NCI-H1092 (cell line): ENCODE measurements at places on chromosomes 3 and 15.

DNA sequence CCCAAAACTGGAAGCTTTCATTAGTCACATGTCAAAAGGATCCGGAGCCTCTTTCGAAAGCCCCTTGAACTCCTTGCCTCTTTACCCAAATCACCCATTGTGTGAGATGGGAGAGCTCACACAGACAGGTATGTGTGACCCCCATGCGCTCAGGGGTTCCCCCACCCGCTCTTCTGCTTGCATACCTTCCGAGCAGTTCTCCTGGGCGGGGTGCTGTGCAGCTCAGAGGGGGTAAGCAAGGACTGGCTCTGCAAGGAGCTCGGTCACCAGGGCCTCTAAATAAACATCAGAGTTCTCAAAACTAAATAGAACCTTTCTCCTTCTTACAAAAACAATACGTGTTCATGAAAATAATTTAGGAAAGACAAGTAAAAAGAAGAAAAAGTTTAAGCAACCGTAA lies 55.7 kb downstream of the PXYLP1 start:
- DNase-seq: no peak

- no peak for DNase-seq
Observed at GRCh38 chr3:46674031-46674845, 19.2 kb downstream of the ALS2CL start.

DNA sequence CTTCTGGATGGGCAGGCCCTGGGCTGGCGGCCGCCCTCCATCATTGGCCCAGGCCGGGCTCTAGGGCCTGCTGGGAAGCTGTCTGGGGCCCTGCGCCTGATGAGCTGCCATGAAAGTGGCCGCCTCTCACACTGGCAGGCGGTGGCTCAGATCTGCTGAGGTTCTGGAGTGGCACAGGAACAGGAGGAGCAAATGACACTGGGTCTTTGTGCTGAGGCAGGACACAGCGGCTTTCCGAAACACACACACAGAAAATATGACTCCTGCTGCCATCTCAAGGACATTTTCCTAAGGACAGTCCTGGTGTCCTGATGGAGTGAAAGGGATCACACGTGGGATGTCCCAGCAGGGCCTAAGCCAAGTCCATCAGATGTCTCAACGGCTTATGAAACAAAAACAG lies 103.5 kb downstream of the NUP210 start:
- DNase-seq: no peak

DNA sequence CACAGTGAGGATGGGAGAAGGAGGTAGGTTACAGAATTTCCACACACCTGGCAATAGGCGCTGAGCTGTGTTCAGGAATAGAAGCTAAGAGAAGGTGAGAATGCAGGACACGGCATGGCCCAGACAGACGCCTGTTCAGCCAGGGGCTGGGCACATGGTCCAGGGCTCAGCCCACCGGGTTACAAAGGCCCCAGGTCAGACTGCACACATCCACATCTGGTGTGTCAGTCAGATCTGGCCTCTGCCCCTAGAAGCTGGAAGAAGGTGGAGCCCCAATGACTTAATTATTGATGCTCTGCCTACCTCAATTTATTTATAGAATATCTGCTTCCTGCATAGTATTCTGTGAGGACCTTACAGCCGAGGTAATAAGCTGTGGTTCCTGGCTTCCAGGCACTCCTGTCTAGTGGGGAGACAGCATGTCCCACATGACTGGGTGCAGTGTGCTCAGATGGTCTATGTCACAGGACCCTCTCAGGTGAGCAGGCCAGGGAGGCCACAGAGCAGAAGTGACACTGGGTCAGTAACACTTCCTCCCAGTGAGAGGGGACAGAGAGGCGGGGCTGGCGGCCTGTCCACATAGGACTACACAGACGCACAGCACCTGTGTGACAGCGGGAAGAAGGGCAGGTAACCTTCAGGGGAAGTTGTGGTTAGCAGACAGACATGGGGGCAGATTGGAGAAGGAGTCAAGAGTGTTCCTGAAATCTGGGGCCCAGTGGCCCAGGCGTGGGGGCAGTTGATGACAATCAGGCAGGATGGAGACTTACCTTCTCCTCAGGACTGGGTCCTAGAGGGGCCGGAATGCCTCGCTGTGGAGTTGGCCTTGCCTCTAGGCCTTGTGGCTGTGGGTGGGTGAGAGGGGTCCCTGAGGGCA lies 38.6 kb upstream of the PLXNA1 start:
- DNase-seq: no peak

DNA sequence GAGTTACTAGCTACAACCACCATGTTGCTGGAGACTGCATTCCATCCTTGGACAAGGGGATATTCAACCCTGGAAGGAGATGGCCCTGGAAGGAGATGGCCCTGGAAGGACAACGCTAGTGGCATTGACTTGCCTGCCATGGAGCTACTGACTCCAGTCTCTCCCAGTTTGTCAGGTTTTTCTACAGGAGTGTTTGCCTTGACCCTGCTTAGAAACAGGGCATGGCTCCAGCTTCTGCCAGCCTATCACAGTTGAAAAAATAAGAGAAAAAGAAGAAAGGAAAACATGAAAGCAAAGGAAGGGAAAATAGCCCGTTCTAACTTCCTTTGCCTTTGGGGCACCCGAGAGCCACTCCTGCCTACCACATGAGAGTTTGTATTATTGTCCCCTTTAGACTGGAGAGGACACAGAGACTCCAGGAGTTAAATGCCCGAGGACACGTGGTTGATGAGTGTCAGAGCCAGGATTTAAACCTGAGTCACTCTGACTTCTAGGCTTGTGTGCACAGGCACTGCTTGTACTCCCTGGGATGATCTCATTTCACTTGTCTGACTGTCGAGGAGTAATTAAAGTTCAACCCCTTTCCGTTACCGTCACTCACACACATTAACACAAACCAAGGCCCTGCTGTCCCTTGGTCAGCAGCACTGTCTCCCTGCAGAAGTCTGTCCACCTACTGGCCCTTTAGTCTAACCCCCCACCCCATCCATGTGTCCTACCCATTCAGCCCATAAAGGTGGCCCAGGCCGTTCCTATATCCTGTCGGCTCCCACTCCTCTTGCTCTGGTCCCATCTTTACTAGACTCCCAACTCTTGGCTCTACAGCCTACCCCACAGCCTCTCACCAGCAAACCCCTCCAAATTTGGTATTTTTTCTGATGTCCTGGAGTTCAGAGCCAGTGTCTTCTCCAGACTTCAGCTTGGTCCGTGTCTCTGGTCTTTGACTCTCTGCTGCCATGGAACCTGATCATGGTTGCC lies 46.1 kb downstream of the C2CD4A start:
- no peak for DNase-seq

DNA sequence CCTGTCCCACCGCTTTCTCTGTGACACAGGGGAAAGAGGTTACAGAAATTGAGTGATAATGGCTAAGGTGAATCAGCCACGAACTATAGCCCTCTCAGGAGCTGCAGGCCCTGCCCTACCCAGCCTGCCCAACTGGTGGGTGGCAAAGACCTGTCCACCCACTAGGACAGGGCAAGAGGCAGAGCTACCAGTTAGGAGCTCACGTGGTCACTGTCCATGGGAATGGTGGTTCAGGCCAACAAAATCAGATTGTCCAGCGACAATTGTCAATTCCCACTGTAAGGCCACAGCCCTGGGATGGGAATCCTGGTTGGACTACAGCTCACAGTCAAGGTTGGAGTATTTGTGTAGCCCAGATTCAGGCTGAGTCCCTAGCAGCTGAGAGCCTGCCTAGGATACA lies 75.0 kb downstream of the PPCDC start:
- no peak for DNase-seq

DNA sequence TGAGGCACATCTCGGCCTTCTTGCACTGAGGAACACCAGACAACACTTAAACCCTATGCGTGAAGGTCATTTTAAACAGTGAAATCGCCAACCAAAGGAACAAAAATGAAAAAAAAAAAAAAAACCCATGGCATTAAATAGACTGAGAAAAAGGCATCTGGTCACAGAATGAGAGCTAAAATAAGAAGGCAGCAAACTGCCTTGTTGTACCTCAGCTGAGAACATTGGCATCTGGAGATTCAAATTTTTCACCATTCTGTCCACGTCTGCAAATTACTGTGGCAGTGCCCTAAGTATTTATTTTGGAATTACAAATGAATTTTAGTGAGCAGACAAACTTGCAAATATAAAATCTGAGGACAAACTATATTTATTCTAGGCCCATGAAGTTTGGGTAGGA lies 82.6 kb upstream of the POU1F1 start:
- no peak for DNase-seq

DNA sequence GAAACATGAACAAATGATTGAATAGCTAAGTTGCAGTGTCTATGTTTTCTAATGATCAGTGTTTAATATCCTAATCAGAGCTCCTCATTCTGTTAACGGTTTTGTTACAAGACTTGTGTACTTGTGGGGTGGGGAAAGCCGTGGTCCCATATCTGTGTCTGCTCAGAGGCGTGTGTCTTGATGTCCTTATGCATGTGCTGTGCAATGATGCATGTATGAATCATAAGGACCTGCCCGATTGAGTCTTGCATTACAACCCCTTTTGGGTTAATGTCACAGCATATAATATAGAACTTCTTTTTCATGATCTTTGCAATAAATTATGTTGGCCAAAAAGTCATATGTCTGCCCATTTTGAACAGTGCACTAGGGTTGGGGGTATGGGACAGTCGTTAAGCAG lies 233.4 kb downstream of the ITPR1 start:
- DNase-seq: no peak

GRCh38 chr15:83977992-83978391 lies 257.6 kb upstream of the GOLGA6L4 start:
- DNase-seq: no peak

DNA sequence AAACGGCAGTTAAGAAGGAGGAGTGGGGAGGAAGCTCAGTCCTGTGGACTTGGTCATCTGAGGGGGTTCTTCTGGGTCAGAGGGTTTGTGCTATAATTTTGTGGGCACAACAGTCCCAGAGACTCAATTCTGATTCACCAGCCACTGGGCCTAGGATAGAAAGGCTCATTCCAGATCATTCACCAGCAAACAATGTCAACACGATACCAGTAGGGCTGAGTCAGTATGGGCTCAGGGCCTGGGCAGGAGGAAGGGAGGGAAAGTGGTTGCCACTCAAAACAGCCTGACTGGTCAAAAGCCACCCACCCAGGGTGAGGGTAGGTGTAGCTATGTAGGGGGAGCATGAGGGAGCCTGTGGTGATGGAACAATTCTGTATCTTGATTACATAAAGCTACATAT lies 86.9 kb upstream of the MEX3B start:
- no peak for DNase-seq

DNA sequence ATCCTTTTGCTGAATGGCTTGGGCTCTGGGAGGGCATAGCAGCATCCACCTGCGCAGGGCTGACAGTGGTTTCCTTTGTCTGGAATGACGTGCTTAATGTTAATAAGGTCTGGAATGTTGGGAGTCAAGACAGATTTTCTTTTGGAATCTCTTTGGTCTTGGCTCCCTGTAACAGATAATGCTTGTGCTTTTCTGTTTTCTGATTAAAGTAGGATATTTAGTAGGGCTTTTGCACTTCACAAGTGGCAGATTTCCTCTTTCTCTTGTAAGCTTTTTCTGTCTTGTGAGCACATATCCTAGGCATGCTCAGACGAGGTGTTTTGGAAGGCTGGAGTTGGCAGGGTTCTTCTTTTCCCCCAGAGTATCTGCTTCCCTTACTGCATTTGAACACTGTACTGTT lies 189.6 kb downstream of the GHSR start:
- DNase-seq: no peak

- peak; percentile 32 for DNase-seq
Observed at GRCh38 chr15:52678468-52679231, 538 bp downstream of the ATOSA start.

- no peak for DNase-seq
Observed at GRCh38 chr15:64476550-64476949, 16.2 kb downstream of the ZNF609 start.

GRCh38 chr15:77874063-77874462 lies 203.4 kb downstream of the TBC1D2B start:
- DNase-seq: no peak

DNA sequence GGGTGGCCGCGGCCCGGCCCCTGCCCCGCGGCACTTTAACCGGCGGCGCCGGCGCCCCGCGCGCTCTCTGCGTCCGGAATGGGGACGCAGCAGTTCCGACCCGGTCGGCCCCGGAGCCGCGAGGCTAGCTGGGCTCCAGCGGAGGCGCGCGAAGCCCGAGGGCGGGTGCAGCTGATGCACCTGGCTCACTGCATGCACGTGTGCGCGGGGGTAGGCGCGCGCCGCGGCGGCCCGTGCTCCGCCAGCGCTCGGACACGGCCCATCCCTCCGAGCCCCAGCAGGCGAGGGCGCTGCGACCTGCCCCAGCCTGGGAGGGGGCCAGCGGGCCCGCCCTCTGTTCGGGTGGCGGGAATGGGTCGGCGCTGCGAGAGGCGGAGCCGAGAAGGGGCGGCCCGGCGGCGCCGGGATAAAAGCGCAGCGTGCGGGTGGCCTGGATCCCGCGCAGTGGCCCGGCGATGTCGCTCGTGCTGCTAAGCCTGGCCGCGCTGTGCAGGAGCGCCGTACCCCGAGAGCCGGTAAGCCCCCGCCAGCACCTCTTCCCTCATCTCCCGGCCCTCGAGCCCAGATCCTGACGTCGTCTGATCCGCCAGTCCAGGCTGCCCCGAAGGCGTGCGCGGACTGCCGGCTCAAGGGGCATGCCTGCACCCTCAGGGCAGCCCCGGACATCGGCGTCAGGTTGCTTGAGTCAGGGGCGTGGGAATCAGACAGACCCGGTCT lies at the start of the genes CHDH and IL17RB:
Gene CHDH (minus strand): TSS at position 286 of the 717 bp plus-strand sequence. CDS start 22,411 bp downstream, outside the sequence.
Gene IL17RB (plus strand): TSS at position 435 of the 717 bp plus-strand sequence. CDS start 21 bp downstream, at position 456.
- no peak for DNase-seq

GRCh38 chr15:78070049-78070700 lies 7.3 kb downstream of the TBC1D2B start:
- no peak for DNase-seq
